ENCODE measurements at places on chromosomes 11 and 22.
A peak's percentile ranks its signal among the peaks of the same experiment; 100 is the strongest.

DNA sequence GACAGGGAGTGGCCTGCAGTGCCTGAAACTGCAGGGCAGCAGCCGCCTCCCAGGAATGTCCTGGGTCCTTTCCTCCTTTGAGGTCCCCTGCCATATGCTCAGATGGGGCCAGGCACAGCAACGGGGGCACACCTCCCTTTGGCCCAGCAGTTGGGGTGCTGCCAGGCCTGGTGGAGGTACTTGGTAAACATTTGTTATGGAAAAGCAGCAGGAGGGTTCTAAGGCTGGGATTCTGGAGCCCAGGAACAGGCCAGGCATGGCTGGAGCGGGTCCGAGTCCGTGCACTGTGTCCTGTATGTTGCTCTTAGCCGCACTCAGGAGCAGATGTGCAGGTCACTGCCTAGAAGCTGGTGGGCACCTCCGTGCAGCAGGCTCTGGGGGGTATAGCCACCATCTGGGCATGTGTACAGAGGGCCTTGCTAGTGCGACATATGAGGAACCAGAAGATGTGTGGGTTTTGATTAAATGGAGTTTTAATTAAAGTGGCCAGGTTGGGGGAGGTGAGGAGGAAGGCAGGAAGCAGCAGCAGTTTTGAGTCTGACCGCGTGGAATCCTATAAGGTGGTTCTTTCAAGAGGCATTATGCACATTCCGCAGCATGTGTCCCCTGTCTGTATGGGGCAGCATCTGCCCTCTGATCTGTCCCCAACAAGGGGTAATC lies 1.5 kb downstream of the ADORA2A start:
- DNase-seq: no peak

GRCh38 chr11:110720431-110721275 lies 8.4 kb upstream of the ARHGAP20 start:
- no peak for DNase-seq

DNA sequence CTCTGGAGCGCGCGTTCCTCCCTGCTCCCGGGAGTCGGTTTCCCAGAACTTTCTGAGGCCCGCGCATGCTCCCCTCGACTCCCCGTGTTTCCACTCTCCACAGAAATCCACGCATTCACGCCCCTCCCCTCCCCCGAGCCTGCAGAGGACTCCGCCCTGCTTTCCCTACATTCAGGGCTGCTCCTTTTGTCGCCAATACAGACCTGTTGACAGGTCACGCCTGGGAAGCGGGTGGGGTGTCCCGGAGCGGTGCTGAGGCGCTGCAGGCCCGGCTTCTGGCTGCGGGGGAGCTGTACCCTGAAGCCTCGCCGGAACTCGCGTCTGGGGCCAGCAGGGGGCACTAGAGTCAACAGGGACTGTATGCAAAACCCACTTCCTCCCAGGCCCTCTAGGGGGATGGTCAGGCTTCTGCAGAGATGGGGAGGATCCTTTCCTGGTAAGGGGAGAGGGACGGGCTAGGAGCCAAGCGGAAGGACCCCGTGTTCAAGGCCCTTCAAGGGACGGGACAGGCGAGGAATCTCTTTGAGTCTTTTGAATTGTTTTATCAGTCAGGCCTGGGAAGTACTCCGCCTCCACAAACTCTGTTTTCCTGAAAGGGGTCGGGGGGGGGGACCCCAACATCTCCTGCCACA lies at the start of gene PRAME:
Gene PRAME, minus strand, starts transcription at position 294 of the 632 bp plus-strand sequence. CDS start 2,433 bp downstream, outside the sequence.
- DNase-seq: no peak

GRCh38 chr11:117230286-117230961 lies 1.4 kb downstream of the PCSK7 start:
- no peak for DNase-seq

- DNase-seq: no peak
These were observed 43.2 kb upstream of the ACCSL start for GRCh38 chr11:44004452-44005062.

DNA sequence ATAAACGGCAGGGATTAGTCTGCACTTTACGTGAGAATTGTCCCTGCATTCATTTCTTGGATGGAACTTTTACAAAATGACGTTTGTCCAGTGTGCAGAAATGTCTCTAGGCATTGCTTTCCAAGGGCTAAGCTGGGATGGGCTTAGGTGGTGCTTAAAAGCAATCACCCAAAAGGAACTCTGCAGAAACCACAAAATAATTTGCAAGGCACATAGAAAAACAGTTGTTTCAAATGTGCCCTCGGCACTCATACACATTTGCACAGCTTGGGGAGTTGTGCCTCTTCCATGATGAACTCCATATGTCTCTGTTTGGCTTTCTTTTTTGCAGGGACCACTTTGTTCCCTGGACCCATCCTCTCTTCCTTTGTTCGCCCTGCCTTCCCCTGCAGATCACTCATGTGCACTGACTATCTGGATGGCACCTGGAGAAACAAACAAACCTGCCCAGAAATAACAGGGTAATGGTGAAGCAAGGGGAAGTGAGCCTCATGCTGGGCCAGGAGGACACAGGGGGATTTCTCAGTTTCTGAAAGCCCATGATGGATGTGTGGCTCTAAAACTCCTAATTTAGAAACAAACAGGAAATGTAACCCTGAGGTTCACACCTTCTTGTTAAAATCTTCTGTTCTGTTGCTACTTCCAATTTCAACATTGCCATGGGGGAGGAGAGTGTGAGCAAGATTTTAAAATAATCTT lies 150.2 kb downstream of the SNX19 start:
- DNase-seq: no peak

DNA sequence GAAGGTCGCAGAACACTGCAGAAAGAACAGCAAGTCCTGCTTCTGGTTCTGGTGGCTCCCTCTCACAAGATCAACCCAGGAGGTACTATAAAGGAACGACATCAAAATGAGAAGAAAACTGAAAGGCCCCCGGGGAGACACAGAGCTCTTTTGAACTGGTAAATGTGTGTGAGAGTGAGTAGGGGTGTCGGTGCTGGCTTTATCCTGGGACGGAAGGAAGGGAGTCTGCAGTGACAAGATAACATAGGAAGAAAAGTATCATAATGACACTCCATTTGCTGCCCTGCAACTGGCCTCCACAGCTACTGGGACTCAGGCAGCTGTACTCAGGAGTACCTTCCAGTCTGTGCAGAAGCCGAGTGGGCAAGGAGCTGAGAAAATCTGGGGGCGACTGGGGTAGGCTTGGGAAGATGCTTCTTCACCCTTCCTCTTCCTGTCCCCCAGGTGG lies 60.9 kb downstream of the ENTHD1 start:
- no peak for DNase-seq

- DNase-seq: peak; percentile 70
These were observed 14.1 kb downstream of the DCPS start for GRCh38 chr11:126317756-126318573.

GRCh38 chr11:84313830-84314359 lies 1027.7 kb upstream of the CCDC90B start:
- DNase-seq: no peak

GRCh38 chr22:27171212-27171611 lies 513.8 kb downstream of the MIAT start:
- no peak for DNase-seq

GRCh38 chr11:78381865-78382264 lies 35.8 kb downstream of the GAB2 start:
- DNase-seq: no peak

GRCh38 chr11:2940921-2941821 lies 12.0 kb upstream of the PHLDA2 start:
- no peak for DNase-seq

DNA sequence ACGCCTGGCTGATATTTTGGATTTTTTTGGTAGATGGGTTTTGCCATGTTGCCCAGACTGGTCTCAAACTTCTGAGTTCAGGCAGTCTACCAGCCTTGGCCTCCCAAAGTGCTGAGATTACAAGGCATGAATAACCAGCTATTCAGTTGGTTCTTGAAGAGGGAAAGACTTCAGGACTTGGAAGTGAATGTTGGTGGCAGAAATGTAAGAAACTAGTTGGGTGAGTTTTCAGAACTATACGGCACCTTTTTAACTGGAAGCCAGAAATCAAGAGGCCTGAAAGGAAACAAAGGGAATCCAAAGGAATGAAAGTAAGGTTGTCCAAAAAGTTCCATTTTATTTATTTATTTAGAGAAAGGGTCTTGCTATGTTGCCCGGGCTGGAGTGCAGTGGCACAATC lies 2.9 kb downstream of the POGLUT3 start:
- no peak for DNase-seq

GRCh38 chr22:39292031-39292462 lies 27.4 kb downstream of the RPL3 start:
- no peak for DNase-seq

GRCh38 chr22:38289583-38290082 lies 16.8 kb upstream of the TMEM184B start:
- no peak for DNase-seq

- no peak for DNase-seq
These were observed 164.4 kb upstream of the BDNF start for GRCh38 chr11:27864611-27865010.

DNA sequence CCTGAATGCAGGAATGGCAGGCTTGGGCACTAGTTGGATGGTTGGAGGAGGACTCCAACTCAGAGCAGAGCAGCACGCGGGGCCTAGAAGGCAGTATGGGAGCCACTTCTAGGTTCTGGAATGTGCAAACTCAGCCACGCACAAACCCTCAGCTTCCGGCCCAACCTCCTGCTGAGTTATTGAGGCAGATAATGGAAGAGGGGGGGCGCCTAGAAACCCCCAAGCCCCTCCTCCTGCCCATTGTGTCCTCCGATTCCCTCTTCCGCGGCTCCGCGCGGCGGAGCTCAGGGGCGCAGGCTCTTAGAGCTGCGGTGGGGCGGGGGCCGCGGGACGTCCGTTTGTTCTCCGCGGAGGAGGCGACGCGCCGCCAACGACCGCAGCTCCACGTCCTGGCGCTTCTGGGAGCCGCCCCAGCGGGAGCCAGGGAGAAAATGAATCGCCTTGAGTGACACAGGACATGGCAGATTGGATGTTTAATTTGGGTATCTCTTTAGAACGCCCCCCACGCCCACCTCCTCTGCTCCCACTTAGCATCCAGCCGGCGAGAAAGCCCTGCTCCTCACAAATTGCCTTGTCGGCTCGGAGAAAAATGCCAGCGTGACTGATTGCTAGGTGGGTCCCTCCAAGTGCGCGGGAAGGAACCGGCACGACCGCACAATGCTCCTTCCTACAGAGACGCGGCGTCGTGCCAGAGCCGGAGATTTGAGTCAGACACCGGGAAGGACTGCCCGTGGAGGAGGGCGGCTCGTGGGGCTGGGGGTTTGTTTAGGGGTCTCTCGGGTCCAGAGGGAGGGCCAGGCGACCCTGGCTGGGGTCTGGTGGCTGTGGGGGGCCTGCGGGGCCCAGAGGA lies 144.6 kb downstream of the NECTIN1 start:
- peak; percentile 12 for DNase-seq
